ENCODE measurements at places on chromosomes 13 and 19. TPM values are rescaled to one million over a fixed set of nuclear protein-coding genes. Genes with fewer than 3 reads are reported as not detected.
A peak's percentile ranks its signal among the peaks of the same experiment; 100 is the strongest.

GRCh38 chr13:39655041-39655568 is 357 bp upstream of the COG6 start:
- H3K27ac ChIP-seq: no peak overlapping the region
- peak overlapping the region; percentile 80 for H3K4me3 ChIP-seq
- H3K36me3 ChIP-seq: peaks cover 7% of the 10 kb centered on the region
- H3K27me3 ChIP-seq: no peaks in the 10 kb centered on the region
- no peak for DNase-seq

DNA sequence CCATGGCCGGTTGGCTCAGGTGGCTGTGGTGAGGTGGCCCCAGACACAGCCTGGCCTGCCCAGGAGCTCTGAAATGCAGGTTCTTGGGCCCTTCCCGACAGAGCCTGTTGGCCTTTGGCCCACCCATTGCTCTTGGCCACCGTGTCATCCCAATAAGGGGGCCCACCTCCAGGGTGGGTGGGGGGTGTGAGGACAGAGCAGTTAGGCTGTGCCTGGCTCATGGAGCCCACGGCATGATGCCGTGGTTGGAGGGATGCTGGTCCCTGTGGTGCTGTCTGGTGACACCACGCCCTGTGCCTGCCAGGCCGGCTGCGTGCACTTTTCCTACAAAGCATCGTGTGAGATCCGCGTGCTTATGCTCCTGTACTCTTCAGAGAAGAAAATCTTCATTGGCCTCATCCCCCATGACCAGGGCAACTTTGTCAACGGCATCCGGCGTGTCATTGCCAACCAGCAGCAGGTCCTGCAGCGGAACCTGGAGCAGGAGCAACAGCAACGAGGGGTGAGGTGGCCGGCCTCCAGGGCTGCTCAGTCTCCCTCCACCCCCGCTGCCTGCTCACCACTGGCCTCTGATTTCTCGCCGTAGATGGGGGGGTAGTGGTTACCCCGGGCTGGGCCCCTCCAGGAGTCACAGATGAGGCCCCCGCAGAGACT is 7.6 kb downstream of the PNKP start:
- DNase-seq: no peak
- H3K27ac ChIP-seq: no peak overlapping the region
- H3K27me3 ChIP-seq: no peaks in the 10 kb centered on the region
- no peak overlapping the region for H3K4me3 ChIP-seq

Gene ZNF723
- total RNA-seq: not detected

Gene APC2
- 0.13 TPM for total RNA-seq

Gene KLK15
- not detected for total RNA-seq

Gene FAM216B
- total RNA-seq: not detected

Gene POLR1G
- 21.8 TPM for total RNA-seq

DNA sequence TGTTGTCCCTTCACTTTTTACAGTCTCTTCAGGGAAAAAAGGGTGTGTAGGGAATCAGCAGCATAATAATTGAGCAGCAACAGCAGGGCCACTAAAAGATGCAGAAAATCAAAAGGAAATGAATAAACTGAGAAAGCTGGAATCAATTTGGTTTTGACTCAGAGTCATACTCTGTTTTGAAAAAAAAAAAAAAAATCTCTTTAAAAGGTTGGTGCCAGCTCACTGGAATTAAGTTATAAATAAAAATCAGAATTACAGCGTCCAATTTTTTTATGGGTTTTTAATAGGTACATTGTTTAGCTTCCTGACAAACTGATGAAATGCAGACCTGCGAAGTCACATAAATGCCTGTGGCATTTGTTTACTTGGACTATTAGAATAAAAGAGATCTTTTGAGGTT is 231.9 kb downstream of the COG6 start:
- H3K4me1 ChIP-seq: no peaks in the 10 kb centered on the region
- no peak for DNase-seq
- H3K27ac ChIP-seq: no peak overlapping the region
- H3K36me3 ChIP-seq: no peaks in the 10 kb centered on the region
- H3K27me3 ChIP-seq: no peaks in the 10 kb centered on the region

Gene ZNF439
- 16.3 TPM for total RNA-seq

DNA sequence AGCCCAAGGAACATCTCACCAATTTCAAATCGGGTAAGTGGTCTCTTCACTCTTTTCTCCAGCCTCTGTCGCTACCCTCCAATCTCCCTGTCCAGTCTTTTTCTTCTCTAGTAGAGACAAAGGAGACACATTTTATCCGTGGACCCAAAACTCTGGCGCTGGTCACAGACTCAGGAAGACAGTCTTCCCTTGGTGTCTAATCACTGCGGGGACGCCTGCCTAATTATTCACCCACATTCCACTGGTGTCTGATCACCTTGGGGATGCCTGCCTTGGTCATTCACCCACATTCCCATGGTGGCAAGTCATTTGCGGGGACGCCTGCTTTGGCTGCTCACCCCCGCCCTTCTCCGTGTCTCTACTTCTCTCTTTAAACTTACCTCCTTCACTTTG is 13.8 kb upstream of the OR10H1 start:
- no peak for DNase-seq
- H3K27me3 ChIP-seq: no peaks in the 10 kb centered on the region
- no peaks in the 10 kb centered on the region for H3K4me1 ChIP-seq
- no peak overlapping the region for H3K4me3 ChIP-seq
- H3K36me3 ChIP-seq: no peaks in the 10 kb centered on the region

Measured in SJCRH30 (cell line).